Activated naive CD4-positive, alpha-beta T cell treated with Interleukin-2 at 50 U/mL for 16 hours (primary cell): ENCODE measurements at places on chromosomes 6 and 20.

DNA sequence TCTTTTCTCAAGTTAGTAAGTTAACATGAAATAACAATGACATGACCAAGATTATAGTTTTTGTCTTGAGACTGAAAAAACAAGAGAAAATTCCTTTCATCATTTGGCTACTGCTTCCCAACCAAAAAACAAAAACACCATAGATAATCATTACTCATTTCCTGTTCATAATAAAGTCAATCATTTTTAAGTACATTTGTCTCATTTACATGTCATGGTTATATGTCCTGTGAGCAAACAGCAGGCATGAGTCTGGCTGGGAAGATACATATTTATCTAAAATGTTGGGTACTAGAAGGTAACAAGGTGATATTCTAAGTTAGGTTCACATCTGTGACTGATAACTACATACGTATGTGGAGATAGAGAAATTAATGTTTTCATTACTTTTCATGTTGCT, 180.5 kb downstream of the ISM1 start:
- no peak for DNase-seq

- DNase-seq = no peak
Measured at GRCh38 chr20:8408587-8409307, 276.7 kb downstream of the PLCB1 start.

GRCh38 chr6:109153752-109154151, 58.4 kb downstream of the CEP57L1 start:
- DNase-seq = no peak

DNA sequence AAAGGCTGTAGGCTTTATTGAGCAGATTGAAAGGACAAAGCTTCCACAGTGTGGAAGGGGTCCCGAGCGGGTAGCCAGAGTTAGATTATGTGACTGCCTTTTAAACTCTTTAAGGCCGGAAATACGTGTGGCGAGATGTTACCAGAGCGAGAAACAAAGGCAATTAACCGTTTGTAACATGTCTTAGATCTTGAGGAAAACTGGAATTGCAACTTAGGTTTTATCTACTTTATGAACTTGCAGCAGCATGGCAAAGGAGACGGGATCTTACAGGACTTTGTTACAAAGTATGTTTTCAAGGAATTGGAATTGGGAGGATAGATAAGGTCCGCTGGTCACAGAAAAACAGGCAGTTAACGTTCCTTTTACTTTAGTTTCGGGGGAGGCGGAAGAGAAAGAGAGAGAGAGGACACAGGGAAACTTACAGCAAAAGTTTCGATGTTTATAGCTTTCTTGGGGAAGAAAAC, 594.7 kb upstream of the ADGRB3 start:
- DNase-seq = no peak

- DNase-seq = no peak
Measured at GRCh38 chr6:38579010-38579628, 60.6 kb downstream of the BTBD9 start.

- DNase-seq = no peak
Measured at GRCh38 chr6:82237013-82237412, 10.5 kb downstream of the IBTK start.

DNA sequence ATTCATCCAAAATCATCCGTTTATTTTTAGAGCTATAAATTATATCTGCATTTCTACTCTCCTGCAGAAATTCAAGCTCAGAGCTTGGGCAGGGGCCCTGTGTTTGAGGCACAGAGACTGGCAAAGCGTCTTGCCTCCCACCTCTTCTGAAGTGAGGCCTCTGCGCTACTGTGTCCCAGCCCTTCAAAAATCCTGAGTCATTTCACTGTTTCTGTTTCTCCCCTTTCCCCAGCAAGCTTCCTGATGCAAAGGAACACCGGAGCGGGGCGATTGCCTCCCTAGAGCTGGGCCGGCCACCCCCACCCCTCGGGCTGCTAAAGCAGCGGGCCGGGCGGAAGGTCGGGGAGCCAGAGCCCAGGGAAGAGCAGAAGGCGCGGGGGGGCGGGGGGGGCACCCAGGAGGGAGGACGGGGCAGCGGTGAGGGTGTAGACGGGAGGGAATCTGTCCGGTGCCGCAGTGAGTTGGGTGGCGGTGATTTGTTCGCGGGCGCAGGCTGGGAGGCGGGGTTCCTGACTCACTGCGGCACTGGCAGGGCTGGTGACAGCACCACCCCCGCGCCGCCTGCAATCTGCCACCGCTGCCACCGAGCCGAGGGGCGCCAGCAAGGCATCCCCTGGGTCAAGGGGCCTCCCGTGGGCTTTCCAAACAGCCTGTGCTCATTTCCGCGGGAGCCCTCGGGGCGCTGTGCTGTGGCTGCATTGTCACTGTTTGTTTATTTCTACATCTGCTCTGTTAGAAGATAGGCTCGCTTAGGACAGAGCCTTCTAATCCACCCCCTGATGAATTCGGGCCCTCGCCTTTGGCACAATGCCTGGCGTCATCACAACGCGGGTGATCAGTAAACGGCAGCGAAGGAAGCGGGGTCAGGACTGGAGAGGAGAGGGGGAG, 46.5 kb upstream of the SNAP25 start:
- peak; percentile 38 for DNase-seq

GRCh38 chr6:108948181-108948661, 100.0 kb downstream of the ARMC2 start:
- DNase-seq = no peak

DNA sequence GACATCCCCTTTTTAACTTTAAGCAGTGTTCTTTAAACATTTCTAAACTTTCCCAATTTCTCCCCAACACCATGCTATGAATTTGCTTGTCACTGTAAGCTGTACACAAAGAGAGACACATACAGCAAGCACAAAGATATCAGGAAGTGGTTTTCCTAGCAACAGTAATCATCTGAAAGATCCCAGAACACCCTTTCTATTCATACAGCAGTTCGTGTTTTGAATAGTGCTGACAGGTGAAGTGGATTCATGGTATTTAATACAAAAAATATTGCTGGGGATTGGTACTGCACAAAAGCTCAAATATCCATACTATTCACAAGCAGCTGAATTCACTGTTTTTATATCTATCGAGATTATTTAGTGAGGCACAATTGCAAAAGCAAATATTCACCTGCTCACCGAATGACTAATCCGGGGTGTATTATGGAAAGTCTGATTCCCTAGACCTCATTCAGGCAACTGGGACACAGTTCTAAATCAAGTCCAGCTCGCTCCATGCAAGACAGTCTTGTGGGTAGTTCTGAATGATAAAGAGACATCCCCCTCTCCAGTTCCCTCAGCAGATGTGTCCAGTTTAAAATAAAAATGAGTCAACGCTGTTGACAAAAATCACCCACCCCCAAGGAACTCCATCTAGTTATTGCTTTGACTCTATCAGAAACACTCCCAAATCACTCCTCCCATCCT, 107.1 kb upstream of the TSHZ2 start:
- no peak for DNase-seq

- DNase-seq = no peak
Measured at GRCh38 chr20:20230741-20231140, 137.2 kb upstream of the INSM1 start.

- no peak for DNase-seq
Measured at GRCh38 chr6:104559435-104560202, 300.1 kb downstream of the HACE1 start.

DNA sequence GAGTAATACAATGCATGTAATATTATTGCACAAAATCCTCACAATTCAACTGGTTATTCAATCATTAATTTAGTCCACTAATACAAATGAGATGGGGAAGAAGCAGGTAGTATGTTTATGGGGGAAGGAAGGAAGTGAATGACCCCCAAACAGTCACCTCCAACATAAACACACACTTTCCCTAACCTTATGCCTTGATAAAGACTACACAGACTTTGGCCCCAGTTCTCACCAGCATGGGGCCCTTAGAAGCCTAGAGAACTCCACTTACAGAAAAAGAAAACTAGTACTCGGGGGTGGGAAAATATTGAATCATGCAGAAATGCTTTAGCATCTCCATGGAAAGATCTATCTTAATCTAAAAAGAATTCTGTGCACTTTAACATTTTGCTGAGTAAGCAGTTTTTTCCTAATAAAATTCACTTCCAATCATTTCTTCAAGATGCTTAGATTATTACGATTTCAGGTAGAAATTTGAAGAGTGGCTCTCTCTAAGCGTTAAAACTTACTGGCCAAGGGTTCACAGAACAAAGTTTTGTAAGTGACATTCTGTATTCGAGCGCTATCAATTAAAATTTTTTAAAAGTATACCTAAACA, 18.8 kb downstream of the ARHGAP18 start:
- DNase-seq = no peak

DNA sequence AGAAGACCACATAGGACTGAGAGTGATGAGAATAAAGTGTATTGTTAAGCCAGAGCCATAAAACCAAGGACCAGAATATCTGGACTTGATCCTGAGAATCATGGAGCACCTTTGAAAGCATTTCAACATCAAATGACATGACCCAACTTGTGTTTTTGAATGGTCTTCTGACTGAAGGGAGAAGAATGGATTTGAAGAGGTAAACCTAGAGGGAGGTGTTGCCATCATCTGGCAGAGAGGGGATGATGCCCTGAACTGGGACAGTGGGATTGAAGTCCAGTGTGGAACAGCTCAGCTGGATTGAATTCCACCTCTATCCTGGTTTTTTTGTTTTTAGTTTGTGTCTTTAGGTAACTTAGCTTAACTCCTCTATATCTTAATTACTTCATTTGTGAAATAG, 570.0 kb downstream of the TBC1D32 start:
- no peak for DNase-seq

GRCh38 chr20:61900011-61900944, 165.4 kb downstream of the TAF4 start:
- no peak for DNase-seq

DNA sequence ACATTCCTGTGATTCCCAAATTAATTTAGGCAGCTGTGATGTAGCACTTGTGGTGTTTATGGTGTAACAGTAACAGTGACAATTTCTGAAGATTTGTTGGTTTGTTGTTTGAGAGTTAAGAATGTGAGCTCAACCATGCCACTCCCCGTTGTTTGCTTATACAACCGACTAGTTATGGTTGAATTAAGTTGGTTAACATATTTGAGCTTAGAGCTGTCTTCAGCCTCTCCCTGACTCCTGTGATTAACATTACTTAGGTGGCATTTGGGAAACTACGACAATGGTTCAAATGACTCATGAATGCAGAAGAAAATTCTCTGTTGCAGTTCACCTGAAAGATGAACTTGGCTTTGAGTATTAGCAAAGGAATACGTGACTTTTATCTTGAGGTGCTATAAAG, 35.9 kb upstream of the PRL start:
- DNase-seq = no peak

- no peak for DNase-seq
Measured at GRCh38 chr20:49906101-49906604, 9.2 kb downstream of the SPATA2 start.

- no peak for DNase-seq
Measured at GRCh38 chr20:49603209-49603627, 35.3 kb upstream of the PTGIS start.

GRCh38 chr6:138500867-138501446, 1.7 kb upstream of the NHSL1 start:
- DNase-seq = no peak

GRCh38 chr20:60300374-60300773, 342.2 kb downstream of the CDH26 start:
- no peak for DNase-seq

- peak; percentile 80 for DNase-seq
Measured at GRCh38 chr6:149925974-149926777, 3.3 kb upstream of the RAET1G start.

DNA sequence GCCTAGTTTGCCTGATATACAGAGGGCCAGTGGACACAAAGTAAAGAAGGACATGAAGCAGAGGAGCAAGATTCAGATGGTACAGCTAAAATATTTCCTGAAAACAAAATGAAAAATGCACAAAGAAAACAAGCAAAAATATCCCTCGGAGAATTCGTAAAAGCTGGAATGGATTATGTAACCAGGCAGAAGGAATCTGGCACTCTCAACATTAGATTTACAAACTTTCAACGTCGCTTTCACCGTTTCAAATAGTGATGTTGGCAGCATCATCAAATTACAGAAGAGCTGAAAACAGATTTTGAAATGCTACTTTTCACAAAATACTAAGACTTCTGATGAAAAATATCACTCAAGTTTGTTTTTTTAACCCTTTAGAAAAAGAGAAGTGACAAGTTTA, 11.7 kb downstream of the SMLR1 start:
- DNase-seq = no peak

- peak; percentile 44 for DNase-seq
Measured at GRCh38 chr6:117605169-117605826, 3.0 kb upstream of the GOPC start.

- DNase-seq = no peak
Measured at GRCh38 chr6:139920027-139920775, 545.8 kb upstream of the CITED2 start.

DNA sequence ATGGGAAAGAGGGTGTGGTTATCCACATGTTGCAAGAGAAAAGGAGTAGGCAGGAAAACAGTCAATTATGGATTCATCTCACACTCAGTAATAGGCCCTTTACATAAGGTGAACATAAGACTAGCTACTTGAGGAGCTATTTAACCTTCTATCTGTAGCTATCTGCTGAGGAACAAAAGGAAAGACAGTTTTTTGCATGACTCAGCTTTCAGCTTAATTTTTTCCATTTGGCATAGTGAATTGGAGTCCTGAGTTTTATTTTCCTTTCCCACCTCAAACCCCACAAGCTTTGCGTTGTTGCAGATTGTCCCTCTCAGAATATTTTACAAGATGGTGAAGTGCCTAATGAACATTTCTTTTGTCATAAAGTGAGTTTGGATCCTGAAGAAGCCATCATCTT, 32.4 kb downstream of the UBD start:
- no peak for DNase-seq

DNA sequence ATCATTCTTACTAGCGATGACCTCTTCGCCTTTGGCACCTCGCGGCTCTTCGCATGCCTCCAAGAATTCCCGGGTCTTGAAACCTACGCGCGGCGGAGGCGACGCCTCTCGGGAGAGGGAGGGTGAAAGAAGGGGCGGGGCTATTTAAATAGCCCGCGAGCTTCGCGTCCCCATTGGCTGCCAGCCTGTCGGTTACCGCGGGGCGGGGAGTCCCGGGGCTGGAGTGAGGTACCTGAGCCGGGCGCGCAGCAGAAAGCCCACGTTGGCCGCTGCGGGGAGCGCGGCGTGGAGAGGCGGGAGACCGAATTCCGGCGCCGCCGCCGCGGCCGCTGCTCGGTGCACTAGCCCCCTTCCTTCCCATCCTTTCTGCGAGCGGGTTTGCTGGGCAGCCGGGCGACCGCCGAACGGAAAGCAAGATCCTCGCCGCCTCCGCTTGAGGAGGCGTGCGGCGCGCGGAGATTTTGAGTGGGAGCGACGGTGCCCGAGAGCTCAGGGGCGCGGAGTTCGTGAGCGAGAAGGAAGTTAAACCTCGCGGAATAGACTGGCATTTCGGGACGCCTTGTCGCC, at the start of gene BMP6:
TSS of gene BMP6 (plus strand) at position 251 of the 567 bp plus-strand sequence. CDS start 857 bp downstream, outside the sequence.
- peak; percentile 48 for DNase-seq

DNA sequence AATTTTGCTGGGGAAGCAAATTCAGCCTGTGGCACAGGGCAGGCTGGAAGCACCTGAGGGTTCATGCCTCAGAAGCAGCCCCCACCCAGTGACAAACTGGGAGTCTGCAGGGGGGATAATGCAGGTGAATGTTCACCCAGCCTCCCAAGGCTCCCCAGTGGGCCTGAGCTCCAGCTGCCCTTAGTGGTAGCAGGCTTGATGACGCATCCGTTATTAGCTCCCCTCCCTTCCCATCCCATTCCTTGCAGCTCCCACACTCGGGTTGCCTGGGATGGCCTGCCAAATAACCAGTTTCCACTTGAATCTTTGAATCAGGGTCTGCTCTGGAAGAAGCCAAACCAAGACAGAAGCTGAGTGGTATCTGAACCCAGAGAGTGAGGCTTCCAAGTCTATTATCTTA, 15.8 kb downstream of the KCNK15 start:
- DNase-seq = no peak

- DNase-seq = no peak
Measured at GRCh38 chr6:41079080-41079479, 6.3 kb downstream of the NFYA start.

- no peak for DNase-seq
Measured at GRCh38 chr6:165804331-165805066, 141.5 kb upstream of the PDE10A start.
